AG10803 (cell line): ENCODE measurements at places on chromosomes 2 and 18.

DNA sequence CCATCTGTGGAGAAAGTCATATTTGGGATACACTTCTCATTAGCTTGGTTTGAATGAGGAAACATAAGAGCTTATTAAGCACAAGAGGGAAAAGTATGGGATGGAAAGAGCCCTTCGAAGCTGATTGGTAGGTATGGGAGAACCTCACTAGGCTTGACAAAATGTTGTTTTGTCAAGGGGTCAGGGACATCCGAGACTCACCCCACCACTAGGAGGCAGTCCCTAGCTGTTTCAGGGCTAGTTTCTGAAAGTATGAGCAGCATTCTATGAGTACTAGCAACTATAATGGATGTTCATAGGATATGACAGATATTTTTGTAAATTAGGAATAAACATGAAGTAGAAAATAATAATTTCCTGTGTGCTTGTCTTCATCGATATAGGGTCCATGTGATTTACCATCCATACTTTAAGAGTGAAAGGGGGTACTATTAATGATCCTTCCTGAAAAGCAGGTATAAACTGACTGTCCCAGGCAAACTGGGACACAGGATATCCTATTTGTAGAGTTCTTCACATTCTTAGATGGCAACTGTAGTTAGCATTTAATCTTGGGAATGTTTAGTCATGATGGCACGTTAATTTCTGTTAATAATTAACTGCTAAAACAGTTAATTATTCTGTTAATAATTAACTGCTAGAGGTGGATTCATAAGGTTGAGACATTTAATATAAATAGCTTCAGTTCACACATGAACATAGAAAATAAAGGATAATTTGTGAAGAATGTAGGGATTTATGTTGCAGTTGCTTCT is 28.4 kb downstream of the OTX1 start:
- no peak for DNase-seq

GRCh38 chr2:59947917-59948541 is 605.4 kb downstream of the BCL11A start:
- no peak for DNase-seq

- no peak for DNase-seq
Observed at GRCh38 chr18:9095297-9096006, 7.0 kb upstream of the NDUFV2 start.

DNA sequence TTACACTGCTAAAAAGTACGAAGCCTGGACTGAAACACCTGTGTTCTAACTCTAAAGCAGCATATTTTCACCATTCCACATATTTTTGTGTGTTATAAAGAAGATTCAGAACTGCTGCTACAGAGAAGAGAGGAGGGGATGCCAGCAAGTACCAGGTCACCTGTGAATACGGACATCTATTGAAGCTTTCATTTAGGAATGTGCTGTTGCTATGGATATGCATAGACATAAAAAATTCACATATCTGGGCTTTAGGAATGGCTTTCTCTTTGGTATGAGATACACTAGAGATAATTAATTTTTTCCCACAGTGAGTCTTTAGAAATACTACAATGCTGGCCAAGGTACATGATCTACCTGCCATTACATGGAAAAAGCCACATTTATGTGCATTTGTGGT is 238.5 kb downstream of the WDR7 start:
- DNase-seq, result peak; percentile 14
